CD4-positive, alpha-beta memory T cell (primary cell): ENCODE measurements at places on chromosomes 6 and 20.

DNA sequence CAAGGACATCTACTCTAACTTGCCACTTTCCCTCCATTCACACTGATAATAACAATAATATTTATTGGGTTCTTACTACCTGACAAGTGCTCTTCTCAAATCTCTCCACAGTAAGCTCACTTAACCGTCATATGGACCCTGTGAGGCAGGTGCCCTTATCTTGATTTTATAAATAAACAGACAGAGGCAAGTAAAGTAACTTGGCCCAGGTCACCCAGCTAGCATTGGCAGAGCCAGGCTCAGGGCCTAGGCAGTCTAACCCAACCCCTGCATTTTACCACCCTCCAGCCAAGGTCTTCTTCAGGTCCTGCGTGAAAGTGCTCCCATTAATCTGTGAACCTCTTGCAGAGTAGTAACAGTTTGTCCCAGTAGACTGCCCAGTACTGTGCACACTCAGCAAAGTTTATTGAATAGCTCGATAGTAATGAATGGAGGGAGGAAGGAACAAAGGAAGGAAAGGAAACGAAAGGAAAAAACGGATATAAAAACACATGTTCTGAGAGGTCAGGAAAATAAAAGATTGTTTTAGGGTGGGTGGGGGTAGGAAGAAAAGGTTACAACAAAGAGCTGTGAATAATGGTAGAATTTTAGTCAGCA is 17.0 kb upstream of the STX11 start:
- DNase-seq = no peak

- no peak for DNase-seq
These were observed 406.1 kb upstream of the MARCKS start for GRCh38 chr6:113451049-113451448.

DNA sequence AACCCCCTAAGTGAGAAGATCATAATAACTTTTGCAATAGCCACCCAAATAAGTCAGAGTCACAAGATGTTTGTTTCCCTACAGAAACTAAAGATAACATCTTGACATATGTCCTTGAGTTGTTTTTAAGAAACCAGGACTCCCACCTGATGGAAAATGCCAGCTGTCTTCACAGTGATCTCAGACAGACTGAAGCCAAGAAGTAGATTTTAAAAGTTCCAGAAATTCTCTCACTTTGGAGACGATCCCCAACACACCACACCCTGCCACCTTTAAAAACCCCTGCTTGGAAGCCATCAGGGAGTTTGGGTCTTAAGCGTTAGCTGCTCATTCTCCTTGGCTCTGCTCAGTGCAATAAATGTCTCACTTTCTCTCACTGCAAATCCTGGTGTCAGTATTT is 63.0 kb downstream of the GPR6 start:
- DNase-seq = no peak

- no peak for DNase-seq
These were observed 19.3 kb downstream of the COL9A3 start for GRCh38 chr20:62835931-62836861.

DNA sequence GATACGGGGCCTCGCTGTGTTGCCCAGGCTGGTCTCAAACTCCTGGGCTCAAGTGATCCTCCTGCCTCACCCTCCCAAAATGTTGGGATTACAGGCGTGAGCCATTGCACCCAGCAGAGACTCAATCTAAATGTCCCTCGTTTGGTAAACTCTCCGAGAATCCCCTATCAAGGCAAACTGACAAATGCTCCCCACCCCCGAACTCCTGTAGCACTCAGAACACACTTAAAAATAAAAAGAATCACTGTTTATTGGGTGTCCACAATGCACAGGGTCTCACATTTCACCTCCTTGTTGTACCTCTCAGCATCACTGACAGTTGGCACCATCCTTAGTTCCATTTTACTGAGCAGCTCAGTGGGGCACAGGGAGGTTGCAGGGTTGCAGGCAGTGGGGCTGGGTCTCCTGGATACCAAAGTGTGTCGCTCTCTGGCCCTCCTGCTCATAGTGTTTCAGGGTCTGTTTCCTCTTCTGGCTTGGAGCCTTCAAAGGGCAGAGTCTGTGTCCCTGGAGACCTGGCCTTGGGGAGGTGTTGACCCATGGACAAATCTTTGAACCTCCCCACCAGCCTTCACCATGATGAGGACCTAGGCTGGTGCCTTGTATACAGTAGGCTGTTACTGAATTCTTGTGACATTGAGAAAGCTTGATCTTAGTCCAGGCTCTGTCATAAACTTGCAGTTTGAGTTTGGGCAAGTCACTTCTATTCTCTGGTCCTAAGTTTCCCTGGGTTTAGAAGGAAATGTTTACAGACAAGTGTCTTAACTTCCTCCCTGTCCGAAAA is 8.5 kb upstream of the SRC start:
- no peak for DNase-seq
